ENCODE measurements at places on chromosomes 16 and 17.

DNA sequence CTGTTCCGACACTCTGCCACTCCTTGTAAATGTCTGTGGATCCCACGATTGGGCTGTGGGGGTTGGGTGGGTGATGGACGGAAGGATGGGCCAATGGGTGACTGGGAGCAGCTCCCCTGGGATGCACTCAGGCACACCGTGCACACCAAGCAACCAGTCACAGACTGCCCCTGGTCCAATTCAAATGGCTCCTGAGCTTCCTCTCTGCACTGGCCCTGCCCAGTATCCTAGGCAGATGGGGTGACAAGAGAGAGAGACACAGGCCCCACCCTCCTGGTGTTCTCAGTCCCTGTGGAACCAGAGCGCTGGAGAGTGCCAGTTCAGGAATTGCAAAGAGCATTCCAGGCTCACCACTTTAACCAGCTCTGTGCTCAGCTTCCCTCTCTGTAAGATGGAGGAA, 32.8 kb downstream of the BEAN1 start:
- no peak for DNase-seq

GRCh38 chr16:89748076-89748475, 26.7 kb downstream of the ZNF276 start:
- DNase-seq, result no peak

DNA sequence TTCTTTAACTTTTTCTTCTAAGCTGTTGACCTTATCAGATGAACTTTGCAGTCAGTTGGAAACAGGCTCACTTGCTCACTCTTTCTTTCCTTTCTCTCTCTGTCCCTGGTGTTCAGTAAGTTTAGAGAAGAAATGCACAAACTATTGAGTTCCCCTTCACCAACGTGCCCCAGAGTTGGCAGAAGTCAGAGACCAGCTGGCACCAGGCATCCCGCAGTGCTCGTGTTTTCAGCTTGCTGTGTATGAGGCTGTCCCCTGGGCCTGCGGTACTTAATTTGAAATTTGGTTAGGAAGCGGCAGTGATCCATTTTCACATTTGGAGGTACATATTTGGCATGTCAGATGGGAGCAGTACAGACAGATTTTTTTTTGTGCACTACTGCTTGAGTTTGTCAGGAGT, 258.6 kb downstream of the SNX29 start:
- no peak for DNase-seq

- no peak for DNase-seq
Observed at GRCh38 chr17:61524319-61524718, 66.7 kb downstream of the NACA2 start.

- no peak for DNase-seq
Observed at GRCh38 chr17:80731323-80731722, 186.7 kb downstream of the RPTOR start.

- no peak for DNase-seq
Observed at GRCh38 chr17:14730821-14731220, 429.9 kb downstream of the HS3ST3B1 start.

DNA sequence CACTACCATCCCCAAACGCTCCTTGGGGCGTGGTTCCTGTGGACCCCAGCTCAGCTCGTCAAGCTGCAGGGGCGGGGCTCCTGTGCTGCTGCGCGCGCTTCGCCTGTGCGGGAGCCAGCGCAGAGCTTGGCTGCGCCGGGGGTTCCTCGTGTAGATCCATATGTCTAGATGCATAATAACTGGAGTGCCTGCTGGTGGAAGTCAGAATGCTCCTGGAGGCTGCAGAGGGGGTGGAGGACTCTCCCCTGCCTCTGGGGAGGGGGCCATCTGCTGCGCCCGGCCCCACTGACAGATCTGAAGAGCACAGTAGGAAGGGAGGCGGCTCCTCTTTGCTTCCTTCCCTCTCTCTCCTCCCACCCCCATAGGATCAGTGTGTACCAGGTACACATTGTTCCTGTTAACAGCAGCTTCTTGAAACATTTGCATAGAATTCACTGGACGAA, 4.6 kb downstream of the RASD1 start:
- DNase-seq, result no peak

- DNase-seq, result no peak
Observed at GRCh38 chr16:88826070-88826840, 14.5 kb upstream of the APRT start.

GRCh38 chr16:29256501-29256981, 150.0 kb downstream of the NPIPB11 start:
- DNase-seq, result no peak

GRCh38 chr17:43533699-43534098, 12.4 kb downstream of the ETV4 start:
- DNase-seq, result no peak

DNA sequence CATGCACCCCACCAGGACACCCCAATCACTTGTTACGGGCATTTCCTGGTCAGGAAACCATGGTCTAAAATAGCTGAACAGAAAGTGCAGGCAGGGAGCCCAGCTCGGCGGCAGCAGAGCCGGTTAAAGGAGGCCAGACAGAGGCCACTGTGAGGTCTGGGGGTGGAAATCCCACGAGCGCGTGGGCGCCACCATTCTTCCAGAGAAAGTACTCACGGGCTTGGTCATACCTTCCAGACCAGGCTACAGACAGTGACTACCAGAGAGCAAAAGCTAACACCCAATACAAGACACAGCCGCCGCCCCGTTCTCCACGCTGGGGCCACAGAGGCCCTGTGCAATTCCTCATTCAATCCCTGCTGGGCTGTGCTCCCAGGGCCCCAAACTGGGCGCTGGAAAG, 11.9 kb downstream of the CEP131 start:
- no peak for DNase-seq

Data from NCI-H1436 (cell line).